ENCODE measurements at places on chromosomes 5 and 9.

DNA sequence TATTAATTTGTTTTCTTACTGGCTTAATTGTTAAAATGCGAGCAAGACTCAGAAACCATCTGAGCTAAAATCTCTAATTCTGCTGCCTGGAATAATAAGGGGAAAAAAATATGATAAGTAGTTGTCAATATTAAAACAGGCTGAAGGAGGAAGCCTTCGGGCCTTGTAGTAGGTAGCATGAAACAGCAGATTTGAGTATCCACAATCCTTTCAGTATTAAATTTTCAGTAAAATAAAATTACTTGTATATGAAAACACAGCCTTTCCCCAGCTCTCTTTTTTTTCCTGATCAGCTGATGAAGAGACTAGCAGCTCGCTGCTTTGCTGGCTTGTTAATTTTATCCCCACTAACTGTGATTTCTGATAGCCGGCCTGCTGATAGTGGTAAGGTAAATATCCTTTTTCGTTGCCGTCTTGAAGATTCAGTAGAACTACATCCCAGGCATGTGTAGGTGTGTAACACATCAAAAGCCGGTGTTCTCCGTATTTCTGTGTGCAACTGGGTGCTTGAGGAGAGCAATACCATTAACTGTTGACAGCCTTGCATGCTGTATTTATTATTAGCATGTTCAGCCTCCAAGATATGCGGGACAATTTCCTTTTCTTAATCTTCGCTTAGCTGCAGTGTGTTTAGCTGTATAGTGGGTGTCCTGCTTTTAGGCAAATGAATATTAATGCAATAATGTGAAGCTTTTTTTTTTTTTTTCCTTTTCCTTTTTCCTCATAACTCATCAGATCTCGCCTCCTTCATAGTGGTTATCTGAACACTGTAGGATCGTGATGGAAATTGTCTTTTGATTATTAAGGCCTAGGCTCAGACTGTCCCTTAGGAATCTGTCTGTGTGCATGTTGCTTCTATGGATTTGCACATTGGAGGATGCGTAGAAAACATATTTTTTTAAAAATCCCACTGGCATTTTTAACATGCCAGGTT, 144.6 kb downstream of the SMARCA2 start:
- DNase-seq = no peak

DNA sequence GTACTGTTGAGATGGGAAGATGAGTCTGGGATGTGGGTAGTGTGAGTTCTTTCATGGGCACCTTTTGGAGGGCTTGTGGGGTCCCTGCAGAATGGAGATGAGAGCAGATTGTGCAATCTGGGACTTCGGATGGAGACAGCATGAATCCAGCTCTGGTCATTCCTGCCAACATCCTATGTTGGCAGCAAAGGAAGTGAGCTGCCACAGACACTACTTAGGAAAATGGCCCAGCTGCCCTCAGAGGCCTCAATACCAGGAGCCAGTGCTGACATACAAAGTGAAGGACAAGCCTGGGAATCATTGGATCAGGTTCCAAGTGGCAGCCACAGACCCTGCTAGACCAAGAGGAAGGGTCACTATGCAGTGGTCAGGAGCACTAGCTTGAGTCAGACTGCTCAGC, 402.8 kb downstream of the CDK5RAP2 start:
- no peak for DNase-seq

- DNase-seq = no peak
These were observed 421.7 kb downstream of the SPATA31D1 start for GRCh38 chr9:82410306-82410705.

GRCh38 chr9:133108794-133109641, 12.0 kb downstream of the RALGDS start:
- no peak for DNase-seq

Data from activated CD4-positive, CD25-positive, alpha-beta regulatory T cell treated with anti-CD3 and anti-CD28 coated beads, Interleukin-2, amount 50 U/mL, for 16 hours (primary cell).